Germinal center (tissue), 1 donor: ENCODE measurements at places on chromosomes 16 and 17.

DNA sequence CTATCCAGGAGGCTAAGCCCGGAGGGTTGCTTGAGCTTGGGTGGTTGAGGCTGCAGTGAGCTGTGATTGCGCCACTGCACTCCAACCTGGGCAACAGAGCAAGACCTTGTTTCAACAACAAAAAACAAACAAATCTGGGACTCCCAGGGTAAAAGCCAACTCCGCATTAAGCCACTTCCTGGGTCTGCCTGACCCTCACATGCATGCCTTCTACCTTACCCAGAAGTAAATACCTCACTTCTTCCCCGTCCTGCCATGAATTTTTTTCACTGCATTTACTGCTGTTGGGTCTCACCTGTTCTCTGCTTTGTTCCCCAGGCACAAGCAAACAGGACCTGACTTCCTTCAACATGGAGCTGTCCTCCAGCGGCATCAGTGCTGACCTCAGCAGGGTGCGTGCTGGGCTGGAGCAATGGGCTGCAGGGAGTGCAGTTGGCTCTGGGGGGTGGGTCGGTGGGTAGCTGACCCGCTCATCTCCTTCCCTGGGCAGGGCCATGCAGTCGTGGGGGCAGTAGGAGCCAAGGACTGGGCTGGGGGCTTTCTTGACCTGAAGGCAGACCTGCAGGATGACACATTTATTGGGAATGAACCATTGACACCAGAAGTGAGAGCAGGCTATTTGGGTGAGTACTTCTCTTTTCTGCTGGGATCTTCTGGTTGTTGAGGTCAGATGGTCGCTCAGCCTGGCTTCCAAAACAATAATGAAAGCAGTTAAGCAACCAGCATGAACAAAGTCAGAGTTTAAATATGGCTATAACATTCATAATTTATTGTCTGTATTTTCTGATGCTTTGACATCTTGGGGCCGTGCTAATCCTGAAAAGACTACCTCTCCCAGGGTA lies 16.4 kb downstream of the ITGAL start:
- no peak for DNase-seq

DNA sequence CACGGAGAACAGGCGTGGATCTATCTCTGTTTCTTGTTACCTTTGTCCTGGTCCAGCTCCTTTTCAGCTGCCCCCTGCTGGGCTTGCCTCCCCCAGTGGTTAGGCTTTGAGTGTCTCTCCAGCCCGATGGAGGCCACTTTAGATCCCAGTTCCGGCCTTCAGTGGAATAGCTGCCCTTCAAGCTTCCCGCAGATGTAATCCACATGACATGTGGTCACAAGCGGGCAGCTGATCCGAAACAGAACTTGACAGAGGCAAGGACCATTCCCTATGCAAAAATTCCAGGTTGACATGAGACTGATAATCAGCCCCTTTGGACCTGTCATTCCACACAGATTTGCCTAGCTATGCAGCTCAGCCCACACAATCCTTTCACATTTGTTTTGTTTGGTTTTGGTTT lies 40.6 kb upstream of the AQP8 start:
- no peak for DNase-seq

GRCh38 chr16:88871730-88872416 lies 5.4 kb upstream of the PABPN1L start:
- DNase-seq: no peak

DNA sequence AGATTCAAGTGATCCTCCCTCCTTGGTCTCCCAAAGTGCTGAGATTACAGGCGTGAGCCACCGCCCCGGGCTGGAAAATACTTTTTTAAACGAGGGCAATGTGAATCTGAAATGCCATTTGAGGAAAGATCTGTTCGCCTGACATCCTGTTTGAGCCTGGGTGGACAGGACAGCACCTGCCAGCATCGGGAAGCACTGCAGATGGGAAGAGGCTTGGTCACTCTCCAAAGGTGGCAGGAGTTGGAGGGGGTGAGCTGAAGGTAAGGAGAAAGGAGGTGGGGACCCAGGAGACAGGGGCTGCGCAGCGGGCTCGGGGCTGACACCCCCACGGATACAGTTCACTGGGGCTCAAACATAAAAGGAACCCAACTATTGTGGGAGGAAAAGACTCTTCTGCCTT lies 3.9 kb upstream of the BIRC5 start:
- DNase-seq: no peak

DNA sequence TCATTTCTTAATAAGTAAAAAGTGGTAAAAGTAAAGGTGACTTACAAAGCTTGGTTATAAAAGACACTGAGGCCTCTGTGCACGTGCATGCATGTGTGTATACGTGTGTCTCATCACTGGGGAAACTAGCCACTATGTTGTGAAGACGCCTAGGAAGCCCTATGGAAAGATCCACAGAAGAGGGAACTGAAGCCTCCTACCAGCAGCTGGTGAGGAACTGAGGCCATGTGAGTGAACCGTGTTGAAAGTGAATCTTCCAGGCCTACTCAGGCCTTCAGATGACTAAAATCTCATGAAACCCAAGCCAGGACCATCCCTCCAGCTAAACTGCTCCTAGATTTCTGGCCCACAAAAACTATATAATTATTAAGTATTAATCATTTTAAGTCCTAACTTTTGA lies 23.7 kb downstream of the PHLPP2 start:
- no peak for DNase-seq

DNA sequence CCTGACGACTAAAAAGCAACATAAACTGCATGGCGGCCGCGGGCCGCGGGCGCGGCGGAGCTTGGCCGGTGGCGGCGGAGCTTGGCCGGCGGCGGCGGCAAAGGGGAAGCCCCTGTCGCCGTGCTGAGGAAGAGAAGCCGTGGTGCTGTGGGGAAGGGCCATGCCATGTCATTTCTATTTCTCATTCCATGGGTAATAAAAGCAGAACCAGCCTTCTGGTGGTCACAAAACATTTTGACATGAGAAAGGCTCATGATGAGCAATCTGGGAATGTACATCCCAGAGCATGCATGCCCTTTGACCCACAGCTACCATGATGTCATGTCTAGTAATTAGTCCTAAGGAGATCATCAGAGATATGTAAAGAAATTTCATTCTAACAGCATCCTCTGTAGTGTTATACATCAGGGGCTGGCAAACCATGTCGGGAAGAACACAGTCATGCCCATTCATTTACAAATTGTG lies 23.9 kb upstream of the HEATR6 start:
- DNase-seq: no peak

DNA sequence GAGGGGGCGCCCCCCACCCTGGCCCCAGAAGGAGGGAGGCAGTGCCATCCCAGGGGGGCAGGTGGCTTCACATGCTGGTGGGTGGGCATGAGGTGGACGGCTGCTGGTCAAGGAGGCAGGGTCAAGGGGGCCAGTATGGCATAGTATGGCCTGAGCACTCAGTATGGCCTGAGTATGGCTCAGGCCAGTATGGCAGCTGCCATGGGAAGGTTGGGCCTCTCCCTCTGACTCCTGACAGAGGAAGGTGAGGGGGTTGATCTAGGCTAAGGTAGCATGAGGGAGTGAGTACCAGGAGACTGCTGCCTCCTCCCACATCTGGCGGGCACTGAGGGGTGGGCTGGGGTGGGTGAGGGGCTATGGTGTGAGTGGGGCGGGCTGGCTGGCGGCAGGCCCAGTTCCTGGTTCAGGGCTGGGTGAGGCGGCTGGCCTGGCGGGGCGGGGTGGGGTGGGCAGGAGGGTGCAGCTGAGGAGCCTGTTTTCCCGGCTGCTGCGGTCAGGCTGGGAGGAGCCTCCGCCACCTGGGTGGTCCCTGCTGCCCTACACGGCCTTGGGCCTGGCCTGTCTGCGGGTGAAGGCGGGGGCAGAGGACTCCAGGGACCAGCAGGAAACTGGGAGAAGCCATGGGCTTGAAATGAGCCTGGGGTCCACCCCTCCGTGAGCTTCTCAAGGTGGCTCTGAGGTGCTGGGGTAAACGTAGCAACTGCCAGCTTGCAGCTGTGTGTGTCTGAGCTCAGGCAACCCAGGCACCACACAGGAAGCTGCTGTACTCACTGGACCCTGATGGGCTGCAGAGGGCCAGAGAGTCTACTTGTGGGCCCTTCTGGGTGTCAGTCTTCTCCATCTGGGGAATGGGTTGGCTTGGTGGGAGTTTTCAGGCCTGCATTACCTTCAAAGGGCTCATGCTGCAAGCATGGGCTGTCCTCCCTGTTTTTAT lies 57.0 kb downstream of the RAI1 start:
- DNase-seq: no peak

DNA sequence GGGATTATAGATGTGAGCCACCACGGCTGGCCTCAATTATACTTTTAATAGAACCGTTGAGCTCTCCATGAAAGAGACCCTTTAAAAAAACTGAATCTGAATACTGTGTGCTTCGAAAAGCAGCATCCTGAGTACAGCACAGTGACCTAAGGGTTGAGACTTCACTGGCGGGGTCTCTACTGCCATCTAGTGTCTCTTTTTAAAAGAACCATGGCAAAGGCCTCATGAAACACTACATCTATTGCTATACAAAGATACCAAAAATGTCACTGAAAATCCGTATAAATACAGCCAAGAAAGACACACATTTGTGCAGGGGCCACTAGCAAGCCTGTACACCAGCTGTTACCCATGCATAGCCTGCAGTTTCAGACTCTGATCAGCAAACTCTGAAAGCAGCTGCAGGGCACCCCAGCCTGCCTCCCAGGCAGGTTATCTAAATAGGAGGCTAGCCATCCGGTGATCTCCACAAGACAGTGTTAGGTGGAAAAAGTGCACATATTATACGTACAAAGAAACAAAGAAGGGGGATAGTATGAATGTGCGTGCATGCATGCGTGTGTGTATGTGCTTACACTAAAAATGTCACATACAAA lies 35.3 kb downstream of the NPLOC4 start:
- peak; percentile 77 for DNase-seq

GRCh38 chr17:77247048-77247541 lies 106.3 kb downstream of the SEC14L1 start:
- peak; percentile 86 for DNase-seq

GRCh38 chr17:63436523-63437110 lies 9.5 kb downstream of the CYB561 start:
- DNase-seq: no peak

- no peak for DNase-seq
These were observed 439.3 kb upstream of the CDH8 start for GRCh38 chr16:62475573-62475972.

DNA sequence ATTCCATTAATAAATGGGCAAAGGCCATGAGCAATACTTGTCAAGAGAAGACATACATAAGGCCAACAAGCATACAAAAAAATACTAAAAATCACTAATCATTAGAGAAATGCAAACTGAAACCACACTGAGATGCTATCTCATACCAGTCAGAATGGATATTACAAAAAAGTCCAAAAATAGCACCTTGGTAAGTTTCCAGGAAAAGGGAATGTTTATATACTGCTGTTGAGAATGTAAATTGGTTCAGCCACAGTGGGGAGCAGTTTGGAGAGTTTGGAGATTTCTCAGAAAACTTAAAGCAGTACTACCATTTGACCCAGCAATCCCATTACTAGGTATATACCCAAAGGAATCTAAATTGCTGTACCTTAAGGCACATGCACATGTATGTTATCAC lies 467.7 kb downstream of the CDH11 start:
- no peak for DNase-seq
